ENCODE measurements at places on chromosomes 12 and 14.

- DNase-seq: no peak
Observed at GRCh38 chr14:29205658-29206057, 439.1 kb downstream of the FOXG1 start.

GRCh38 chr12:122389677-122390076 lies 32.8 kb downstream of the CLIP1 start:
- DNase-seq: no peak

DNA sequence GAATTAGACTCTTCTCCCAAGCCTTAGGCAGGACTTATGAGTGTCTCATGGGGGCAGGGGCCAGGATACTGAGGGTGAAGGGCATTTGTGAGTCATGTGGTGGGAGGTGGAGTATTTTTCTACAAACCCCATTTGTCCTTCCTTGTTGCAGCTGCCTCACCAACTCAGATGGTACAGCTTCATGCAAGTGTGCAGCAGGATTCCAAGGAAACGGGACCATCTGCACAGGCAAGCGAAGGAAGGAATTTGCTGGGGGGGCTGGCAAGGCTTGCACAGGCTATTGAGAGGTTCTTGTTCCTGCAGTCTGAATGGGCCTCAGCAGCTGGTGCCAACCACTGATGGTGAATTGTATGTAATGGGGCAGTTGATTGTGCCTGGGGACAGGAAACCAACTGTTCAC lies 125.1 kb downstream of the STAB2 start:
- no peak for DNase-seq

DNA sequence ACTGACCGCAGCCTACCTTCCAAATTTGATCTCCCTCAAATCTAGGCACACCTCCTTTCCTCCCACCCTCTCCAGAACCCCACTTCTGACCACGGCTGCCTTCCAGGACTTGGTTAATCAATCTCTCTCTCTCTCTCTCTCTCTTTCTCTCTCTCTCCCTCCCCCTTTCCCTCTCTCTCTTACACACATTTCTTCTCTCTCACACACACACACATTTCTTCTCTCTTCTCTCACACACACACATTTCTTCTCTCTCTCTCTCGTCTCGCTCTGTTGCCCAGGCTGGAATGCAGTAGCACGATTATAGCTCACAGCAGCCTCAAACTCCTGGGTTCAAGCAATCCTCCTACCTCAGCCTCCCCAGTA lies 521 bp upstream of the GMFB start:
- DNase-seq: no peak

DNA sequence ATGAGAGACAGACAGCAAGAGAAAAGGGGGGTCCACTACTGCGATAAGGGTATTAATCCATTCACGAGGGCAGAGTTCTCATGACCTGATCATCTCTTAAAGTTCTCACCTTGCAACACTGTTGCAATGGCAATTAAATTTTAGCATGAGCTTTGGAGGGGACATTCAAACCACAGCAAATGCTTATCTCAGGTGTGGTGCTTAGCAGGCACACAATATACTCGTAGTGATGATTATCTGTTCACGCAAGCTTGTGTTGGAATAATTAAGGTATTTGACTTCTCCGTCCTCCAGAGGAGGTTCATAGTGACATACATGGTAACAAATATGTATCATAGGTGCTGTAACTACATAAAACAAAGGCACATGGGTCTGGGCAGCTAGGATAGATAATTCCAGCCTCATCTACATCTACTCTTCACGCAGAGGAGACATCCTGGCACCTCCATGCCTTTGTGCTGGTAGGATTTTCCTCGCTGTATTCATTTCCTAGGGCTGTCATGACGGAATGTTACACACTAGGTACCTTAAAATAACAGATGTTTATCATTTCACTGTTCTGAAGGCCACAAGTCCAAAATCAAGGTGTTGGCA lies 221.2 kb downstream of the RBM19 start:
- no peak for DNase-seq

DNA sequence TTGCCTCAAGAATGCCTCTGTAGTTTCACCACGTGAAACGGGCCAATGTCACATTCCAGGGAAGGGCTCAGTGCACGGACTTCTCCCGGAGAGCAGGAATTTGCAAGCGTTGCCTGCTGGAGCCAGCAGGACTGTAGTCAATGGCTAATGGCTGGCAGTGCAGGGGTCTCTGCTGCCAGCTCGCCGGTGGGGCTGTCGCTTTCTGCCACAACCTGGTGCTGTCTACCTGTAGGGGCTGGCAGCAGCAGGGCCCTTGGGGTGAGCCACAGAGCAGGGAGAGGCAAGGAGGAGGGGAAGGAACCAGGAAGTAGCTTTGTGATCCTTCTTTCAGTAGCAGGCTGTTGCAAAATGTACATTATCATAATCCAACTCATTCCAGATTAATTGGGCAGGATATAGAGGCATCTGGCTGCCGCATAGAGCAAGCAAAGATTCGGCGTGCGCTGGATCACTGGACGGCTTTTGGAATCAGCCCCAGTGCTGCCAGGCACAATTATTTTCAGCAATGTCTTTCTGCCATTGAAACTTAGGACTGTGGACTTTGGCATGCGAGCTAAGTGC lies 114.1 kb downstream of the PAPOLA start:
- no peak for DNase-seq

- DNase-seq: no peak
Observed at GRCh38 chr12:68231229-68231628, 5.6 kb upstream of the IL26 start.

GRCh38 chr14:105487449-105487985 lies 831 bp downstream of the CRIP1 start:
- DNase-seq: no peak

- no peak for DNase-seq
Observed at GRCh38 chr14:73358187-73358586, 100.2 kb downstream of the NUMB start.

DNA sequence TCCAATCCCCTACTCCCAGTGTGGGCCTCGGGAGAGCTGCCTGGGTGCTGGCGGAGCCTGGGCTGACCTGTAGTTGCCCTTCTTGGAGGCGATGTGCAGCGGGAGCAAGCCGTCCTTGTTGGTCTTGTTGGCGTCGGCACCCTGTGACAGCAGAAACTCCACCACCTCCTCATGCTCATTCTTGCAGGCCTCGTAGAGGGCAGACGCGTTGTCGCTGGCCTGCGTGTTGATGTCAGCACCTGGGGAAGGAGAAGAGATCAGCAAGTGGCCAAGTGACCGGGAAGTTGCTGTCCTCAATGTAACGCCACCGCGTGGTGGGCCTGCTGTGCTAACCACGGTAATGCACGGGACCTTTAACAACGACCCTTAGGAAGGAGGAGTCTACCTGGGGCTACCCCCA lies 20.1 kb downstream of the FAM181A start:
- no peak for DNase-seq
